ENCODE measurements at places on chromosomes 4 and X.

GRCh38 chr4:36081185-36081584 is 163.1 kb downstream of the ARAP2 start:
- DNase-seq = no peak

- DNase-seq = no peak
Observed at GRCh38 chr4:80180743-80181142, 16.6 kb upstream of the PRDM8 start.

DNA sequence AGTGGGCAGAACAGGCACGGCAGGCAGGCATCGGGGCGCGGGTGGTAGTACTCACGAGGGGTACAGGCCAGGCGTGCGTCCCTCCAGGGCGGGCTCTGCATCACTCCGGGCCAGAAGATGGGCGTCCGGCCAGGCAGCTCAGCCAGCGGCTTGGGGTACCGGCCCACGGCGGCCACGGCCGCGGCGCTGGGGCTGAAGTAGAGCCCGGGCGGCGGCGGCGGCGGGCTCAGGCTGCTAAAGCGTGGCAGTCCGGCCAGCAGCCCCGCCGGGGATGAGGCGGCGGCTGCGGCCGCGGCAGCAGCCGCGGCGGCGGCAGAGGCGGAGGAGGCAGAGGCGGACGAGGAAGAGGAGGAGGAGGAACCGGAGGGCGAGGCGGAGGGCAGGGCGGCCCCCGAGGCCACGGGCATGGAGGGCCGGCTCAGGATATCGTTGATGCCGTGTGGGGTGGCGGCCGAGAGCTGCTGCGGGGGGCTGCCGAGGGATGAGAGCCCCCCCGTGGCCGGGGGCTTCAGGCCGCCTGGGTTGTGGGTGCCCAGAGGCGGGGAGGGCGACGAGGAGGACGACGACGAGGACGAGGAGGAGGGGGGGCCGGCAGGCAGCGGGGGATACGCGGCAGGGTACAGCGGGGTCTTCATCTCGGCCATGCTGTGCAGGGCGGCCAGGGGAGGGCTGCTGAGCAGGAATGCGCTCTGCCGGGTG is 1.4 kb downstream of the NKX6-1 start:
- no peak for DNase-seq

DNA sequence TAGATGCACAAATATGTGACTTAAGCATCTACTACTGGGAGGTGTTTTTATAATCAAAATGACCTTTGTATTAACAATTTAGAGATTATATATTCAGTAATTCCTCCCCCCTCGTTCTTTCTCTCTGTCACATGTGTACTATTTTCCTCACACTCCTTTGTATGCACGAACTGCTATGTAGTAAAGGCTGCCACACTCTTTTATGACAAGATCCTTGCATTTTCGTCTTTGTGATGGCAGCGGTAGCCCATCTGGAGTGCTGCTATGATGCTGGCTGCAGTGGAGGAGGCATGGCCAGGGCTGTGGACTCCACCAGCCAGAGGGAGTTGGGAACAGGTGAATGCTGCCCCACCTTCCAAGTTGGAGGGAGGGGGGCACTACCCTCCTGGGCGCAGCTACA is 216.3 kb downstream of the NSUN7 start:
- DNase-seq = no peak

DNA sequence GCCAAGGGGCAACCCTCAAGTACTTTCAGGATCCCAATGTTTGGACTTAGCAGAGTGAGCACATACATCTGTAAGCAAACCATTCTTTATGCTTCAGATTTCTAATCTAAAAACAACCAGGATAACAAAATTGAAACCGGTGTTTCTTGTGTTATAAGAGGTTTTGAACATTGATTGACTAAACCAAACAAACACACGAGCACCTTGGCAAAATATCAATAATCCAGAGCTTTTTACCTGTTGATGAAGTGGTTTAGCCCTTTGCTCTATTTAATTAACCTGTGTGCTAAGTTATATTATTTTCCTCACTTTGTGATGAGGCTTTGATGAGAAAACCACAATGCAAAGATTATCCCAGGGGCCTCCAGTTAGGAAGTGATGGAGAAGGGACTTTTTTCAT is 255.3 kb upstream of the CXXC4 start:
- no peak for DNase-seq

- no peak for DNase-seq
Observed at GRCh38 chr4:24266951-24267722, 317.2 kb downstream of the DHX15 start.

DNA sequence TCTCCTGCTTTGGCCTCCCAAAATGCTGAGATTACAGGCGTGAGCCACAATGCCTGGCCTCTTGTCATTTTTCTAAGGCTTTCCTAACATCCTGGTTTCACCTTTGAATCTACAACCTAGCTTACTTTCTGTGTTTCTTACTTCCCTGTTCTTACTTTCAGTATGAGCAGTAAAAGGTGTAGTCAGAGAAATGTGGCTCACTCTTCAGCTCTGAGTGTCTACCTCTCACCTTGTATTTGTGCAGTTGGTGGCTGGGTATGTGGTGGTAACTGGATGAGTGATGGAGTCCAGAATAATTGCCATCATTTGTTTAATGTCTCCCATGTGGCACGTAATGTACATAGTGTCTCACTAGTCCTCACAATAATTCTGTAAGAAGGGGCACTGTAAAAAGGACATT is 19.1 kb upstream of the CXCL11 start:
- no peak for DNase-seq
